ENCODE measurements at places on chromosomes 2 and 18. TPM values are rescaled to one million over a fixed set of nuclear protein-coding genes. Genes with fewer than 3 reads are reported as not detected.

Gene MAP2
- not detected for total RNA-seq

DNA sequence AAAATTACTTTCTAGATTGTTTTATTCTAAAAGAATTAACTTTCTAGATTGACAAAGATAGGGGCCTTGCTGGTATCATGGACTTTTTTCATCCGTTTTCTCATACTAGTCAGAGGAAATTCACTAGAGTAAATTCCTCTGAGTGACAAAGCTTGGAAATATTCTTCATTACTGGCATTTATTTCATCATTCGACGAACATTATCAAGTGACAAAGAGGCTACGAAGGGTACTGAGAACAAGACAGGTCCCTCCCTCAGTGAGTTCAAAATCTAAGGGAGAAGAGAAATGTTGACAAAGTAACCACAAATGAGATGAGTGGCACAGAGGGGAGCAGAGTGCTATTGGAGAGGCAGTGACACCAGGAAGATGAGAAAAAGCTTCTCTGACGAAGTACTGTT lies 4.3 kb downstream of the EPG5 start:
- DNase-seq: no peak

DNA sequence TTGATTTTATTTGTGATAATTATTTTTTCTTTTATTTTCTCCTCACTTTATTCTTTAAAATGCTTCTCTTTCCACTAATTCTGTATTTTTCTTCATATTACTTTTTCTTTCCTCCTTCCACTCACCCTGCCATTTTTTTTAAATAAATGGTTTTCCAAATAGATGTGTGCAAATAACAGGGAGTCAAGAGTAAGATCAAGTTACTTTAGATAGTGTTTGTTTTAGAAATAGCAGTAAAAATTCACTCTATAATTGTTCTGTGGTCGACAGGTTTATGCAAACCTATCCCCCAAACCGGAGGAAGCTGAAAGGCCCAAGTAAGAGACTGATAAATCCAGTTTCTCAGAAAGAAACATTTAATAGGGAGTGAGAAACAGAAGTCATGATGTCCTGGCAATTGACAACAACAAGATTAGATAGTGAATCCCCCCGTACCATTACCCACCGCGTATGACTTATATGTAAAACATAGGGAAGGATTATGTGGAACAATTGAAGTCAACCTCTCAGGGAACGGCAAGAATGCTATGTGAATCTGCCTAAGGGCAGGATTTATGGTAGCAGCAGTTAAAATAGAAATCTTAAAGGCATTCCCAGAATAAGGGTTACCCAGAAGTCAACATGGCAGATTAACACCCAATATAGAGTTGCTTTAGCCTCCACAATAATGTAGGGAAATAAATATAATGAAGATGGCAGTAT lies 75.5 kb downstream of the KYNU start:
- DNase-seq: no peak

GRCh38 chr2:67437114-67437513 lies 40.0 kb downstream of the ETAA1 start:
- DNase-seq: no peak

Gene RAD51AP2
- not detected for total RNA-seq

DNA sequence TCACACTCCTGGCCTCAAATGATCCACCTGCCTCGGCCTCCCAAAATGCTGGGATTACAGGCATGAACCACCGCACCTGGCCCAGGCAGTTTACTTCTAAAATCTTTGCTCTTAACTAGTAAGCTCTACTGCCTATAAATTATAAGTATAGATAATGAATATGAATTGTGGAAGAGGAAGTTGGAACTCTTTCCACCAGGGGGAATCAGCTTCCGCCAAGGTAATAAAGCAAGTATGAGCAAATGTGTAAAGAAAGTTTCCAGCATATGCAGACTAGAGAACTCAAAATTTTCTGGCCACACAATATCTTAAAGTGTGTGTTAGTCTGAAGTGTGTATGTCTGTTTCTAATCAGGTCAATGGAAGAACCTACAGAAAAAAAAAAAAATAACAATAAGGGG lies 68.1 kb downstream of the RMDN2 start:
- DNase-seq: no peak

DNA sequence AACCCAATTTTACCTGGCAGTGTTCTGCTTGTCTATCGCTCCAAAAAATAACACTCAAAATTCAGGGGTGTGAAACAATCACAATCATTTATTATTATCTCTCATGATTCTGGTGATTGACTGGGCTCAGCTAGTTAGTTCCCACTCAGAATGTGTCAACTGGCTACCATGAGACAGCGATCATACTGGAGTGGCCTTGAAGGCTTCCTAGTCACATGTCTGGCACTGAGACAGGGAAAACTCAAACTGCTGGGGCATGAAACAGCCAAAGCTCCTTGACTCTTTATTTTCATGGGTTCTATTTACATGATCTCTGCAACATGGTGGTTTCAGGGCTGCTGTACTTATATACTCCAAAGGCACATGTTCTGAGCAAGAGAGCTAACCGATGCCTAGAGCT lies 6.2 kb upstream of the ANXA4 start:
- no peak for DNase-seq

Gene TUBA3D
- total RNA-seq: not detected

All from G401 (cell line).